ENCODE measurements at places on chromosomes 6 and 20.
A peak's percentile ranks its signal among the peaks of the same experiment; 100 is the strongest.

DNA sequence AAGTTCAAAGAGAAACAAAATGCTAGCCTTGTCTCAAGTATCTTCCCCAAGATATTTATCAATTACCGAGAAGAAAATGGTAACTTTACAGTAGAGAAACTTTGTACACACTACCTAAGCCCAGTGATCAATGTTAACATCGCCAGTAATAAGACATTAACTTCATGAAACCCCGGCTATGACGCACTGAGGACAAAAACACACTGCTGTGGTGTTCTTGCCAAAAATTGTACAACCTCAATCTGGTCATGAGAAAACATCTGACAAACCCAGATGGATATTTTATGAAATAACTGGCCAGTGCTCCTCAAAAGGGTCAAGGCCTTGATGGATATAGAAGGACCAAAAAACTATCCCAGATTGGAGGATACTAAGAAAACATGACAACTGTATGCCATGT, 85.5 kb upstream of the DTNBP1 start:
- DNase-seq, result no peak

- no peak for DNase-seq
Measured at GRCh38 chr6:146433881-146434731, 109.5 kb upstream of the RAB32 start.

DNA sequence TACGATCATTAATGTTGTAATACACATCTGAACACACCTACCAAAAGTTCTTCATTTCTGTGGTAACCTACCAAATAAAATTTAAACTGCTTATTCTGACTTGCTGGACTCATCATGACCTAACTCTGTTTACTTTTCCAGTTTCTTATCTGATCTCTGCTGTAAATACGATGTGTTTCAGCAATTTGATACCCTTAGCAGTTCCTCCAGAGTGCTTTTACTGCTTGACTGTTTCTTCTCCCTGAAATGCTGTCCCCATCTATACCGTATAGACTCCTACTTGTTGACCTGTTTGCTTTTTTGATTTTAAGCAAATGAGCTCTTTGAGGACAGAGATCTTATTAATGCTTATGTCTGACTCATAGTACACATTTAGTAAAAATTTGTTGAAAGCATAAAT, 119.5 kb downstream of the SCAF8 start:
- DNase-seq, result peak; percentile 65

DNA sequence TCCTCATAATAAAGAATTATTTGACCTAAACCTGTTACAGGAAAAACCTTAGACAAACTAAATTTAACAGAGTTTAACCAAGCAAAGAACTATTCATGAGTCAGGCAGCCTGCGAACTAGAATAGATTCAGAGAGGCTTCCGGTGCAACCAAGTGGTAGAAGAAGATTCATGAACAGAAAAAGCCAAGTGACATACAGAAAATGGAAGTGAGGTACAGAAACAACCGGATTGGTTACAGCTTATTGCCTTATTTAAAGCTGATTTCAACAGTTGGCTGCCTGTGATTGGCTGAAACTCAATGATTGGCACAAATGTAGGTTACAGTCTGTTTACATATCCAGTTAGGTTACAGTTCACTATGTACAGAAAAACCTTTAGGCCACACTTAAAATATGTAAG, 10.1 kb downstream of the PPP1R3G start:
- DNase-seq, result no peak

DNA sequence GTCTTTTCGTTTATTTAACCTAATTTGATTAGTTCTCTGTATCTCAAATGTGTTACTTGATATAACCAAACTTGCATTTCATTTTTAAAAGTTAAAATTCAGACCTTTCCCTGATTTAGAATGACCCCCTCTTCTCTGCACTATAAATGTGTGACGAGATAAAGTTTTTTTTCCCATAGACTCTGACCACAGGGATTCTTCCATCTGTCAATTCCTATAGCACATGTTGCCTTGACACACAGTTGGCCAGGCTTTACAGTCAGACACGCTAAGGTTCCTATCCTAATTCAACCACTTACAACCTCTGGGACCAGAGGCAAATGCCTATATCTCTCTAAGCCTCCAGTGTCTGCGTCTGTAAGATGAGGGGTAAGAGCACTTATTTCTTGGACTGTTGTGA, 40.6 kb downstream of the KCNS1 start:
- DNase-seq, result no peak

DNA sequence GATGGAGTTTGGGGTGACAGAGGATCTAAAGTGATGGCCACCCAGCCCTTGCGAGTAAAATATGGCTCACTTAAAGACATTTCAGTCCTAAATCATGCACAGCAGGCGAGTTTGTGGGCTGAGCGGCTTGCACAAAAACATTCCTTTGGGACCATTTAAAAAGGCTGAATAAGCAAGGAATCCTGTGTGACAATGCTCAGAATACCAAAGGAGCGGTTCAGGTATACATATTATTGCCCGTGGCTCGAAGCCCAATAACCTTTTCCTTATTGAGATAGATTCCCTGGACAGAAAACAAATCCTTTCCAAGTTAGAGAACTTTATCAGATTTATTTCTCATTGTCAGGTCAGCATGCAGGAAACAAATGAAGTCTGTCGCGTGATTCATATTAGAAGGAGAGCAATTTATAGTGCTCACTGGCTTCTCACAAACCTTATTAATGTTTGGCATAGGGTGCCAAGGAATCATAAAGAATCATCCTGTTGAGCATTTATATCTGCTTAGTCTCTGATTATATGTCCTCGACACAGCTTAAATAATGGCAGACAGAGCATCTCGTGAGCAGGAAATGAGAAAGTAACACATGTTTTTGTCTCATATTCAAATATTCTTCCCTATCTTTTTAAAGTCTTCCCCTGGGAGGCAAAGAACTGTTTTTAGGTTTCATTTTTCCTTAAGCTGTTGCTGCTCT, 121.3 kb downstream of the TRMT11 start:
- DNase-seq, result no peak

- no peak for DNase-seq
Measured at GRCh38 chr20:45052698-45053429, 48.1 kb downstream of the KCNS1 start.

GRCh38 chr20:49543858-49544437, 24.0 kb downstream of the PTGIS start:
- no peak for DNase-seq

DNA sequence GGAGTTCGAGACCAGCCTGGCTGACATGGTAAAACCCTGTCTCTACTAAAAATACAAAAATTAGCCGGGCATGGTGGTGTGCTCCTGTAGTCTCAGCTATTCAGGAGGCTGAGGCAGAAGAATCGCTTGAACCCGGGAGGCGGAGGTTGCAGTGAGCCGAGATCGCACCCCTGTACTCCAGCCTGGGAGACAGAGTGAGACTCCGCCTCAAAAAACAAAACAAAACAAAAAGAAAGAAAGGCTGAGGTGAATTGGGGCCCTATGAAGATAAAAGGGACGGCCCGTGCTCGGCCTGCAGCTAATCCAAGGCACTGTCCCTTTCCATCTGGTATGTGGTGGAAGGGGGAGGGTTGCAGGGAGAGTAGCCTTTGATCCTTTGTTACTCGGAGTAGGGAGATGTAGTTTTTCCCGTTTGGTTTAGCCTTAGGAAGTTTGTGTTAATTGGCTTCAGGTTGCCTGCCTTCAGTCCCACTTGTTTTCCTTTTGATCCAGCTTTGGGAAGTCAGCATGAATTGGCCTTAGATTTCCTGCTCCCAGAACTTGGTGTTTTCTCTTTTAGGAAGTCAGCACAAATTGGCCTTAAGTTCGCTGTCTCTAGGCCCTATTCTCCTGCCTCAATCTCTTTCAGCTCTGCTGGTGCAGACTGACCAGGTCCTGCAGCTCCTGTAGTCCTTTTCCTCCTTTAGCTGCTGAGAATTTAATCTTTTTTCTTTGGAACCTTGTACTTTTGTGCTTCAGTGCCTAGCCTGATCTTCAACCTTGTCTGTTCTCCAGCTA, 36.1 kb upstream of the PAQR8 start:
- no peak for DNase-seq

GRCh38 chr6:144657691-144658090, 372.6 kb downstream of the UTRN start:
- peak; percentile 31 for DNase-seq

- DNase-seq, result no peak
Measured at GRCh38 chr6:98985391-98985790, 37.6 kb upstream of the FBXL4 start.

GRCh38 chr20:45991616-45992015, 17.1 kb upstream of the MMP9 start:
- no peak for DNase-seq

DNA sequence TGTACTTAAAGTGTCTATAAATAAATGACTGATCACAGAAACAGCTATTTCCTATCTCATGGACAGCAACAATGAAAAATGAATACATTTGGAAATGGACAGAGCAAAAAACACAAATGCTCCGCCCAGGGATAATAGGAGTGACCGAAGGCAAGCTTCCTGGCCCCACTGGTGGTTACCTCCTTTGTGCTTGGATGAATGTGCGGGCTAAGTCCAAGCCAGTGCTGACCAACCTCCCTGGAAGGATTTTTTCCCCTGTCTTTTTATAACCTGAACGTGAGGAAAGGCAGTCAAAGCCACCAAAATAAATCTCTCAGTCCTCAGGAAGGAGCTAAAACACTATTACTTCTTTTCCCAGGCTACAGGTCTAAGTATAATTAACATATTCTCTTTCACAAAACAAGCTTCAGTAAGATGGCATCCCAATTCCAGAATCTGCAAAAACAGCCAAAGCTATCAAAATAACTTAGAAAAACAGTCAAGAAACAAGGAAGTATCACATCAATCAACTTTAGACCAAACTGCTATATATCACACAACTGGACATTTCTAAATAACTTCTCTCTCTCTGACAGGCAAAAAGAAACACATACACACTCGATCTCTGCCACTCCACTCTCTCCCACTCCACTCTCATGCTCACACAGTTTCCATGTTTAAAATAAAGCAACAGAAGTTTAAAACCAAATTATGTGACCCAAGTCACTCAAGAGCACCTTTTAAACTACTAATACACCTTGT, 10.0 kb downstream of the KIF16B start:
- DNase-seq, result no peak

- DNase-seq, result no peak
Measured at GRCh38 chr6:108005961-108006360, 48.0 kb upstream of the SEC63 start.

DNA sequence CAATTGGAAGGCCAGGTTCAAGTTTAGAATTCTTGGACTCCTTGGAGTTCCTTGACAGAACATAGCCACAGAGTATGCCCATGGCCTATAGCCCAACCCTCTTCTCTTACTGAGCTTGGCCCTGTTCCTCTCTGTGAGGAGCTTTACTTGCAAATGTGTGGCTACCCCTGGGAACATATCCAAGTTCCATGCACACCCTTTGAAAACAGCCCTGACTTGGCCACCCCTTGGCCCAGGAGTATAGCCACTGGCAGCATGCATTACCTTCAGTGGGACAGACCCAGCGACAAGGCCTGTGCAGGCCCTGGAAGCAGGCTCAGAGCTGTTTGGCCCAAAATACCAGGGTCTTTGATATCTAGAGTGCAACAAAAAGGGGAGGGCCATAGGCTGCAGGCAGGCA, 19.5 kb upstream of the MAS1 start:
- DNase-seq, result no peak

GRCh38 chr20:58651946-58652605, 993 bp downstream of the STX16 start:
- DNase-seq, result peak; percentile 54

GRCh38 chr20:48615871-48616270, 211.9 kb downstream of the PREX1 start:
- DNase-seq, result no peak

- DNase-seq, result no peak
Measured at GRCh38 chr6:45574014-45574461, 196.3 kb upstream of the SUPT3H start.

DNA sequence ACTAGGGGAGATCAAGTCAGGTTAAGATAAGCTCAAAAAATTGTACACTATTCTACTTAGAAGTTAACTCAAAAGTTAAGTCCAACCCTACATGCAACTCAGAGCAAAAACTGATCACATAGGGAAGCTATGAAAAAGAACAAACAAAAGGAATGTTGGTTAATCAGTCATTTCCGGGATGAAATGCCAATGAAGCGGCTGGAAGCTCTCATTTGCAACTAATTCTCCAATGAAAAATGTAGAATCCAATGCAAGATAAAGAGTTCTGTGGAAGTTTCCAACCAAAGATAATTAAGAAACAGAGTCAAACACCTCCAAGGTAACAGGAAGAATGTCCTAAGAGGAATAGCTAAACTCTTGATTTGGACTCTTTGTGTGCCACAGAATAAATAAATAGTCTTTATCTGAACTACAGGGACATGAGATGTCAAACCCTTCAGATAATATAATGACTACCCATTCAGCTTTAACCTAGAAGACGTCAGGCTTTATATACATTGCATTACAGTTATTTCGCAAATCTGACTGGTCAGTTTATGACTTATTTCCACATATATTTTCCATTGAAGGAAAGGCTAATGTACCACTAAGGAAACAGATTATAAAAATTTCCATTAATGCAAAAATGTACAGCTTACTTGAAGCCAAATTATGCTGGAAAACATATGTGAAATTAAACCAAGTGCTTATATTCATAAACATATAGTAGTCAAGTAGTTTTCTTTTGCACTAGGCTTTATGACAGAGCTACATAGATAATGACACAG, 48.0 kb upstream of the DST start:
- no peak for DNase-seq

- DNase-seq, result no peak
Measured at GRCh38 chr20:46755483-46756413, 46.3 kb downstream of the SLC2A10 start.

GRCh38 chr6:146679386-146679785, 80.6 kb downstream of the ADGB start:
- DNase-seq, result no peak

- peak; percentile 20 for DNase-seq
Measured at GRCh38 chr6:118565311-118565960, 17.3 kb downstream of the PLN start.

DNA sequence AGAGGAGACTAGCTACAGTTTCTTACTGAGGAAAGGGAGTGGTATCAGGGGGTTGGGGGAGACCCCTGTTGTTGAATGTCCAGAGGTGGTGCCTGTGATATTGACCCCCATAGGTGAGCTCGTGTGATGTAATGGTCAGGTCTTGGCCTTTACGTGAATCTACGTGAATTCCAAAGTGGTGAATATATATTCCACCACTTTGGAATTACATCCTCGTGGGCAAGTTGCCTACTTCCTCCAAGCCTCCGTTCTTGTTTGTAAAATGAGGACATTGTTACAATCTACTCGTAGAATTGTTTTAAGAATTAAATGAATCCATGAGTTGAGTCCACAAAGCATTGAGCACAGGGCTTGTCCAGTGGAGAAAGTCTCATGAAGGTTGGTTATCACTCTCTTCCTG, 47.3 kb downstream of the TSHZ2 start:
- no peak for DNase-seq
